Dorsolateral prefrontal cortex (tissue), 122 donors: ENCODE measurements at places on chromosomes 7 and 10.

GRCh38 chr10:71837098-71837827 is 13.8 kb downstream of the PSAP start:
- DNase-seq = no peak

- DNase-seq = no peak
Measured at GRCh38 chr7:48471196-48471595, 299.9 kb downstream of the ABCA13 start.

GRCh38 chr10:83541046-83541445 is 598.3 kb upstream of the GHITM start:
- DNase-seq = no peak

DNA sequence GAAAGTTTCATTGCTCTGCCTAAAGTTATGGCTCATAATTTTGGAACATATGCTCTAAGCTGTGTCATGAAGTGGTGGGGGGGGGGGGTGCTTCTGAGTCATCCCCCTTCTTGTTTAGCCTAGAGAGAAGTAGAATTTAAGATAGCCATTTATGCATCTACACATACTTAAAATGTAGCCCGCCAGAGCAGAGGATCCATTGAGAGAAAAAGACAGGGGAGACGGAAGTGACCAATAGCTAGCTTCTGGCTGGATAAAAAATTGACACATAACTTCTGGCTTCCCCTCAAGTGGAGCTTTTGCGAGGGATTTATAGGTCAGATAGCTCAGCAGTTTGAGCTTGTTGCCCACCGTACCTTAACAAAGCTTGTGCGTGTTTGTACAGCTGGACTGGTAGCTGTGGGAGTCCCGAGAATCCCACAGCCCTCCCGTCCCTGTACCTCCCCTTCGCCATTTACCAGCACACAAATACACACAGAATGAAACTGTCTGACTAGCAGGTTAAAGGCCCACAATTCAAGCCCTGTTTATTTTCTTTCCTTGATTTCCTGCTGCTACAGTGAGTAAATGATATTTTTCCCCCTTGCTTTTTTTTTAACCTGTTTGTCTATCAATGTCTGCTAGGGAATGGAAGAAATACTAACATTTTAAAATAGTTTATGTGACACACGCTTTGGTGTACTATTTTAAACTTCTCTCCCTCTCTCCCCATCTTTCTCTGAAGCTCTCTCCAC is 232.6 kb upstream of the FERD3L start:
- DNase-seq = no peak

GRCh38 chr7:40401406-40401805 is 266.6 kb downstream of the SUGCT start:
- no peak for DNase-seq

DNA sequence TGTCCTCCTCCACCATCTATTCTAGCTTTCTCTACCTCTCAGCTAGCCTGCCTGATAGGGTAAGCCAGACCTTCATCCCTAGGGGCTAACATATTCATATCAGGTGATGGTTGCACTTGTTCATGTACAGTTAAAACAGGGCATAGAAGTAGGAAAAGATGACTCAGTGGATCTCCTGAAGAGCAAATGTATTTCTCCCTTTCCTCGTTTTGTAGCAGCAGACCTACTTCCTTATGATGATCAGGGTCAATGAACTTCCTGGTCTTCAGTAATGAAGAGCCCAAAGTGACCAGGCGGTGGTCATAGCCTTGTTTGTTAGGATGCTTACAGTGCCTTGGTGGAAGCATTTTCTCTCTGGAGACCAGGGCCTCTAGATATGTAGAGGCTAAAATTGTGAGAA is 6.3 kb downstream of the LIPJ start:
- DNase-seq = no peak

DNA sequence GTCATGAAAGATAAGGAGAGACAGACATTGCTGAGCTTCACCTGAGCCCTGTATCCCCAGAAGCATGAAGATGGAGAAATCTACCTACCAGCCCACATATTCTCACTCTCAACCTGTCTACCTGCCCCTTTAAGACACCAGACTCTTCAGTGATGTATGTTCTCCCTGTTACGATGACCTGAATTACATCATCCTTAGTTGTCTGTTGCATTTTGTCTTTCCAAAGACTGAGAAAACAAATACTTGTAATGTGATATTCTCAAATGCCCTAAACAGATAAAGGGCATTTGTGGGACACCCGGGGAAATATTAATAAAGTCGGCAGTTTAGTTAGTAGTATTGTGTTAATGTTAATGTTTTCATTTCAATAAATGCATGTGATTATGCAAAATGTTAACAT is 305.8 kb upstream of the IGFBP3 start:
- DNase-seq = no peak

DNA sequence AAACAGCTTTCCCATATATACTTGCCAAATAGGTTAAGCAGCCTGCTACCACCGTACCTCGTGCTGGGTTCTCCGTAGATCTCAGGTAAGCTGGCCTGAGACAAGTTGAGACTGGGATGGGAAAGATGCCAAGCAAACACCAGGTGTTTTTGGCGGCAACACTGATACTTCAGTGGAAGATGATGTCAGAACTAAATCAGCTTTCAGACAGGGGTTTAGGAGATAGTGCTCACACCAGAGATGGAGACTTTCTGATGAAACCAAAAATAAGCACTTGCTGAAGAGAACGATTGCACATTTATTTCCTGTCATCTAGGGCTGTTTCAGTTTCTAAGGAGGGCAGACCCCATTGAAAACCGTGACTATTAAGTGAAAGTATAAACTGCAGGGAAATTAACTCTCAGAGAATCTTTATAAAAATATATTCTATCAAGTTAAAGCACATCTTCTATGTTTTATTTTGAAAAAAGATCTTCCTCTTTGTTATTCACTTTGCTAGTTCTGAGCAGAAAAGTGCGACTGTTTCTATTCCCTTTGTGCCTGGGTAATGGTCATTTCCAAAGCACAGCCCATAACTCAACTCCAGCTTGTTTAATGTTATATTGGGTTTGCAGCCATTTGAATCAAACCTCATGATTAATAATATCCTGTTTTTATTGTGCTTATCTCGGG is 149.9 kb downstream of the CPED1 start:
- no peak for DNase-seq

GRCh38 chr10:124420254-124420653 is 1.5 kb upstream of the OAT start:
- DNase-seq = no peak
